CD8-positive, alpha-beta memory T cell (primary cell): ENCODE measurements at places on chromosomes 1 and 21.

- no peak for DNase-seq
Observed at GRCh38 chr1:25723250-25723880, 76.6 kb upstream of the SELENON start.

- DNase-seq, result no peak
Observed at GRCh38 chr1:33274446-33274845, 18.2 kb downstream of the ZNF362 start.

- DNase-seq, result no peak
Observed at GRCh38 chr1:4227986-4228385, 327.9 kb upstream of the C1orf174 start.

GRCh38 chr1:77313491-77313890 lies 31.7 kb downstream of the AK5 start:
- DNase-seq, result no peak
